ENCODE measurements at places on chromosomes 2 and 18.
A peak's percentile ranks its signal among the peaks of the same experiment; 100 is the strongest.

- no peak for DNase-seq
These were observed 334.8 kb downstream of the DYSF start for GRCh38 chr2:71788186-71788525.

DNA sequence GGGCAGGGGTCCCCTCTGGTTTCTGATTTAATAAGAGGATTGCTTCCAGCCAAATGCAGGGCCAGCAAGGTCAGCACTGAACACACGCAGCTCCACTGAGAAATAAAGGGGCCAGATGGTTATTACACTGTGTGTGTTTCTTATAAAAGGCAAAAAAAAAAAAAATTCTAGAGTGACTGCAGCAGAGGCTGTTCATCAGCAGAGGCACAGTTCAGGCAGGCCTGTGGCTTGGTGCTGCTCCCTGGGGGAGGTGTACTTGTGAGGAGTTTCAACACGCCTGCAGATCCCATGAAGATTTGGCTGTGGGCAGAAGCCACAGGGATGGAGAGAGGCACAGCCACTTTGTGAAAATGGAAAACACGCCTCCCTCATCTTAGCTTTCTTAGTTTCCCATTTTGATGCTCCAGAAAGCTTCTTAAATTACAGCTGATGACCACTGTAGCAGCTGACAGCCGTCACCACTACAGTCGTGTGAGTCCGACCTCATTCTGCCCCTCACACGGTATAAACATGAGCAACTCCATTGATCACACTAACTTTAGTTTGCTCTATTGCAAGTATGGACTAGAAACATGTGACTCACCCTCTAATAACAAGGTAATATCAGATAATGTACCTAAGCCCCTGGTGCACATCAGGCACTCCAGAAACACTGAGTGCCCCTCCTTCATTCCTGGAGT, 726.5 kb upstream of the RAB6C start:
- no peak for DNase-seq

- no peak for DNase-seq
These were observed 7.6 kb upstream of the ACOXL start for GRCh38 chr2:110724820-110725219.

- DNase-seq, result no peak
These were observed 324.1 kb downstream of the CCDC178 start for GRCh38 chr18:33116376-33116775.

- DNase-seq, result peak; percentile 40
These were observed 39.9 kb upstream of the DARS1 start for GRCh38 chr2:136025057-136025973.

DNA sequence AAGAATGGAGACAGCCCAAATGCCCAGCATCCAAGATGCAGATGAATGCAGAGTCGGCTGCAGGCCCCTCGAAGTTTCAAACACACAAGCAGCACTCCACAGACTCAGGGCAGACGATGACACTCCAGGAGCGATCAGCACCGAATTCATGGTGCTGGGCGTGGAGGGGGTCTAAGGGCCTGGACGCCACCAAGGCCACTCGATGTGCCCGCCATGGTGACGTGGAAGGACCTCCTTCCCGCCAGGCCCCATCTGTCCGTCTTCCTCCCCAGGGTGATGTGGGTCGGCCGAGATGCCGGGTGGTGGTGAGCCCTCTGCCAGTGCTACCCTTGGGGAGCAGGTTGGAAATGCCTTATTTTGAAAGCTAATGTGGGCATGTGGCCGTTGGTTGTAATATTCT, 9.4 kb downstream of the KIF1A start:
- DNase-seq, result no peak

DNA sequence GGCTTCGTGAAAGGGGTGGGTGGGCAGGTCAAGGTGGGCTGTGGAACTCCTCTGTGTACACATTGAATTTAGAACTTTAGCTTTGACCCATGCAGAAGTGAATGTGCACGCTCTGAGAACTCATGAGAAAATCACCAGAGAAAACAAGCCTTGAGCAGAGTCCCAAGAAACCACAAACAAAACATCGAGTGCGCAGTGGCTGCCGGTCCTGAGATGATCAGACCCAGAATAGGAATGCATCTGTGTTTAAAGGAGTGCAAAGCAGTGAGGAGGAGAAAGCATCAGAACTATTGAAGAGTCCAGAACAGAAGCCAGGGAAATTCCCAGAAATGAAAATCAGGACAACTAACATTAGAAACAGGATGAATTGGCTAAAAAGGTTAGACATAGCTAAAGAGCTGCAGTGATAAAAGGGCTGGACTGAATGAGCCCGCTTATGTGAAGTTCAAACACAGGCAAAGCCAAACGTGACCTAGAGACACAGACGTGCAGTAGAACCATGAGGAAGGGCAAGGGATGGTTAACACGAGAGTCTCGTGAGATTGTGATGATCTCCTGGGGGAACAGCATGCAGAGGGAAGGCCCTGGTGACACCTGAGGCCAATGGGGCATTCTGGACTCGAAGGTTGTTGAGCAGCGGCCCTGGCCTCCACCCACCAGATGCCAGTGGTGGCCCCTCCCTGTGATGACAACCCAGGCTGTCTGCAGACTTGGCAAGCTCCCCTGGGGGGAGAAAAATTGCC, 16.4 kb upstream of the TXNL4A start:
- DNase-seq, result no peak

DNA sequence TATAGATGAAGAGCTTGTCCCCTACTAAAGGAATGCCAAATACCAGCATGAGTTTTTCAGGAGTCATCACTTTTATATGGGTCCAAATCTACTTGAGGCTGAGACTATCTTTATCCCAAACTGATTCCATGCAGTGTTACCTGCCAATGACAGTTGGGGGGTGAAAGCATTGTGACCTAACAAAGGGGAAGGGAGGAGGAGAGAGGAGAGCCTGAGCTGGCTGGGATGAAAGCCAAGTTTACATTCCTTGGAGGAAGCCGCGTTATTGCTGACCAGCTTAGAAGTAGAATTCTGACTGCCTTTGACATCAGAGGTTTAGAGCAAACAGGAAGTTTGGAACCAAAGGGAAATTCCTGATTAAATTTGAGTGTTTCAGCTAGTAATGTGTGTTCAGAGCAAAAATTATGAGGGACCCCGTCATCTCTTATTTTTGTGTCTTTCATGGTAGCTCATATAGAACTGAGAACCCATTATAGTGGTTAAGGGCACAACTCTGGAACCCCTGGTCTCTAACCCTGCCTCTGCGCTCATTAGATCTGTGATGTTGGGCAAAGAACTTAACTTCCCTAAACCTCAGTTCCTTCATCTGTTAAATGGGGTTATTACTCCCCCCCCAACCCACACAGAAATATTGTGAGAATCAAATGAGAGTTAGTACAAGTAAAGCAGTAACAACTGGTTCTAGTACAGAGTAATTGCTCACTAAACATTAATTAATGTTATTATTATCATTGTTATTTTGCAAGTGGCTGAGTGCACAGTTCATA, 199.3 kb upstream of the EPAS1 start:
- peak; percentile 90 for DNase-seq

GRCh38 chr2:7119132-7119835, 202.1 kb downstream of the RNF144A start:
- peak; percentile 79 for DNase-seq

GRCh38 chr2:6764968-6765723, 100.6 kb downstream of the CMPK2 start:
- DNase-seq, result no peak

DNA sequence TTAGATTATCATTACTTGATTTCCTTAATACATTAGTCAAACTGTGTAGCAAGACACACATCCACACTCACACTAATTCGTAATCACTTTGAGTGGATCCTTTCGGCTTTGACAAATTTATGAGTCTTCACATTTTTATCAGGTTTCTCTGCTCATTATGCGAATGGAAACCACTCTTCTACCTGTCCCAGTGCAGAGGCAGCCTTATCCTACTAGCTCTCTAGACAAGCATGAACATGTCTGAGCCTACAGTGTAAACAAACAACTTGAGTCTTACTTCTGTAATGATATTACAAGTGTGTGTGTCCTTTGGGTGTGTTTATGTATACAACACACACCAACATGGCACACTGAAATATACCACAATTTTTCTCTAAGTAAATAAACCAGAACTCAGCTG, 361.9 kb upstream of the CHST9 start:
- DNase-seq, result no peak
